ENCODE measurements at places on chromosomes 5 and 9. TPM values are rescaled to one million over a fixed set of nuclear protein-coding genes. Genes with fewer than 3 reads are reported as not detected.

DNA sequence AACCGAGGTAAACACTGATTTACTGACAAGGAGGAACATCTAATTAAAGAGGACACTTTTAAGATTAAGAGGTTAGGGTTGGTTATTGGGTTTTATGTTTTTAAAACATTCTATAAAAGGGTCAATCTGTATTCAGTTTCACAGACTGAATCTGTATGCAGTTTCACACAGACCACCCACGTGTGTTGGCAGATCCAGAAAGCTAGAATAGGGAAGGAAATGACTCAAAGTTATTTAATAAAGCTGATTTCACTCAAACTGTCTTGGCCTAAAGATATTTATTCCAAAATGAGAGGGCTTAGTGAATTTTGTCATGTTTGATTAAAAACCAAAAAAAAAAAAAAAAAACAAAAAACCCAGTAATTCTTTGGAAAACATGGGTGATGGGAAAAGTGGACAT, 140.2 kb downstream of the SLC24A2 start:
- H3K27ac ChIP-seq, result no peak overlapping the region
- H3K36me3 ChIP-seq, result no peaks in the 10 kb centered on the region
- no peaks in the 10 kb centered on the region for H3K4me1 ChIP-seq
- H3K27me3 ChIP-seq, result no peaks in the 10 kb centered on the region
- DNase-seq, result no peak

DNA sequence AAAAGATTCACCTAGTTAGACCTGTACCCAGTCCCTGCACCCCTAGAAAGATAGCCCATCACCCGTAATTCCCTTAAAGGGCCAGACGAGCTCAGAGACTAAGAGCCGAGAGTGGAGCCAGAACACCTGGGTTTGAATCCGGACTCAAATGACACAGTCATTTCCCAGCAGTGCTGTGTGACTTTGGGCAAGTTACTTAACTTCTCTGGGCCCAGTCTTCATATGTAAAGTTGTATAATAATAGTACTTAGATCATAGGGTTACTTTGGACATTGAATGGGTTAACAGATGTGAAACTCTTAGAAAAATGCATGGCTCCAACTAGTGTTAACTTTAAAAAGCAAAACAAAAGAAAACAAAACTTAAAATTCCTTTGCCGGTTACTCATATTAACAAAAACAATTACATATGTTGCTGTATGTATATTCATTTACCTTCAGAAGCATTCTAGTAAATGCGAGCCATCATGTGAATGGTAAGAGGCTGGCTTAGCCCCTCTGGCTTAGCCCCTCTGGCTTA, 40.4 kb upstream of the RASGRF2 start:
- H3K27ac ChIP-seq, result no peak overlapping the region
- H3K4me1 ChIP-seq, result no peaks in the 10 kb centered on the region
- no peaks in the 10 kb centered on the region for H3K36me3 ChIP-seq
- no peaks in the 10 kb centered on the region for H3K27me3 ChIP-seq
- H3K4me3 ChIP-seq, result no peak overlapping the region

DNA sequence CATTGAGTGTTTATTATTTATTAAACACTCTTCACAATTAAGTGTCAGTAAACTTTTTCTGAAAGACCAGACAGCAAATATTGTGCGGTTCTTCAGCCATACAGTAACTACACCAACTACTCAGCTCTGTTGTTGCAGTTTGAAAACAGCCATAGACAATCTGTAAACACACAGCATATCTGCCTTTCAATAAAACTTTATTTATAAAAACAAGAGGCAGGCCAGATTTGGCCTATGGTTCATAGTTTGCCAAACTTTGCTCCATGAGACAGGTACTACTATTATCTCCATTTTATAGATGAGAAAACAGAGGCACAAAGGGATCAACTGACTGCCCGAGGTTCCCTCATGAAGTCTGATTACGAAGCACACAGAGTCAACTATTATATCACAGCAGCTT, 11.5 kb downstream of the ADAMTS12 start:
- no peaks in the 10 kb centered on the region for H3K27me3 ChIP-seq
- H3K4me1 ChIP-seq, result no peaks in the 10 kb centered on the region
- no peak overlapping the region for H3K4me3 ChIP-seq
- H3K27ac ChIP-seq, result no peak overlapping the region

DNA sequence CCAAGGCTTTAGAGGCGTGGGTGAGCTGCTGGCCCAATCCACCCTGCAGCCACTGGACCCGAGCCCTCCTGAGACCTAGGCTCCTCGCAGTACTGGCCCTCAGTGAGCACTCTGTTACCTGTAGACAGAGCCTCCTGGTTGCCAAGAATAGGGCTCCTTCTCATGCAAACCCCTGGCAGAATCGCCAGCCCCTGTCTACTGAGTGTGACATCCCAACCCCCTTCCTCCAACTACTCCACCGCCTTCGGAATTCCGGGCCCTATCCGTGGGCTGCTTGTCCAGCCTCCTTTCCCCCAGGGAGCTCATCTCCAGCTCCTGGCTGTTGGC, 23.8 kb upstream of the COL5A1 start:
- DNase-seq, result no peak
- H3K4me1 ChIP-seq, result no peaks in the 10 kb centered on the region
- H3K4me3 ChIP-seq, result no peak overlapping the region
- H3K27ac ChIP-seq, result no peak overlapping the region

- no peaks in the 10 kb centered on the region for H3K27me3 ChIP-seq
- no peak for DNase-seq
- H3K4me1 ChIP-seq, result peaks cover 21% of the 10 kb centered on the region
- H3K27ac ChIP-seq, result no peak overlapping the region
- peaks cover 14% of the 10 kb centered on the region for H3K36me3 ChIP-seq
Observed at GRCh38 chr5:143194206-143194605, 209.3 kb downstream of the NR3C1 start.

DNA sequence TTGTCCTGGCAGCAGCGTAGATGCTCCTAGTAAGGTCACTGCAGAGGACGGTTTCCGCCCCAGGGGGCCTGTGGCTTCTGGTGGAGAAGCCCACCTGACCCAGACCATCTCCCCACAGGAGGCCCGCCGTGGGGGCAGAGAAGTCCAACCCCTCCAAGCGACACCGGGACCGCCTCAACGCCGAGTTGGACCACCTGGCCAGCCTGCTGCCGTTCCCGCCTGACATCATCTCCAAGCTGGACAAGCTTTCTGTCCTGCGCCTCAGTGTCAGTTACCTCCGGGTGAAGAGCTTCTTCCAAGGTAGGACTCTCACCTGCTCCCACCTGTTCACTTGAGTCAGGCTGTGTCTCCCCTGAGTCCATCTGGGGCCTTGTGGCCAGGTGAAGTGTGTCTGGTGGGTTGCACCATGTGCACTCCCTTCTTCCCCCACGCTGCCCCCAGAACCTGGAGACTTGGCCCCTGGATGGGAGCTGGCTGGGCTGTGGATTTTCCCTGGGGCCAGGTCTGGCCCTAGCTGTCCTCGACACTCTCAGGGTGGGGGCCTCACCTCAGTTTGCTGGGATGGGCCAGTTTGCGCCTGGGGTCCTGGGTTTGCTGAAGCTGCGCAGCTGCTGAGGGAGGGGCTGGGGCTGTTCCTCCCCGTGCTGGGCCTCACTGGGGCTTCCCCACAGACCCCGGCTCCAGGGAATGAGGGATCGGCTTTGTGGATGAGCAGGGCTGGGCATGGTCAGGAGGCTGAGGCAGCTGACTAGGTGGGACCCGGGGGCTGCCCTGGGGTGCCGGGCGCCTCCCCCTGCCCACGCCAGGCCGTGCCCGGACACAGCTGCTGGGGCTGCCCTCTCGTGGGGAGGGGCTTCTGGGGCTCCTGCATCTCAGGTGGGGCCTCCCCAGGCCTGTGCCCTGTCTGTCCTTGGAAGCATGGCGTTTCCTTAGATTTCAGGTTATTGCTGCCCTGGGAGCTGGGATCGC, 32.4 kb downstream of the AHRR start:
- no peak overlapping the region for H3K4me3 ChIP-seq
- H3K4me1 ChIP-seq, result no peaks in the 10 kb centered on the region
- H3K36me3 ChIP-seq, result peaks cover 2% of the 10 kb centered on the region
- H3K27me3 ChIP-seq, result no peaks in the 10 kb centered on the region

- peak overlapping the region; percentile 92 for H3K27ac ChIP-seq
- H3K36me3 ChIP-seq, result no peaks in the 10 kb centered on the region
- peaks cover 12% of the 10 kb centered on the region for H3K27me3 ChIP-seq
- peak overlapping the region; percentile 76 for H3K4me3 ChIP-seq
Observed at GRCh38 chr9:131728961-131729360, 10.9 kb downstream of the RAPGEF1 start.

- no peaks in the 10 kb centered on the region for H3K36me3 ChIP-seq
- no peaks in the 10 kb centered on the region for H3K27me3 ChIP-seq
- no peak for DNase-seq
- no peaks in the 10 kb centered on the region for H3K4me1 ChIP-seq
- H3K4me3 ChIP-seq, result no peak overlapping the region
Observed at GRCh38 chr9:135692410-135692809, 6.9 kb downstream of the SOHLH1 start.

DNA sequence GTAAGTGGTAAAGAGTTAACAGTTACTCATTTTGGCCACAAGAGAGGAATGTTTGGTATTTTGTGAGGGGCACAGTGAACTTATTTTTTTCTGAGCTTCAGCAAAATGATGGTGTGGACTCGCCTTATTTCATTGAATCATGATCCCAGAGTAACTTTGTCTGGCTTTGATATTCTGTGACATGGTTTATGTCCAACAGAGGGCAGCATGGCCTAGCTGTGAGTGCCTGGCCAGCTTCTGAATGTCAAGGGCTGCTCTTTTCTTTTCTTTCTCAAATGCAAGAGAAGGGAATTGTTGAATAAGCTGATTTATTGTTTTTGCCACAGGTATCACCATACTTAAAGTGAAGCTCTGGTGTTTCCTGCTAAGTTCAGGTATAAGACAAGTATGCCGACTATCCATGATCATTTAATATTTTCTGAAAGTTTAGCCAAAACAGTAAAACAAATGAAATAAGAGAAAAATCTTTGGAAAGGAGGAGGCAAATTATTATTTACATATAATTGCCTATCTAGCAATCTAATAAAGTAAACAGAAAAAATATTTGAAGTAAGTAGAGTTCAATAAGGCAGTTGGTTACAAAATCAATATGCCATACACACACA, 31.7 kb downstream of the MRPL22 start:
- peaks cover 29% of the 10 kb centered on the region for H3K36me3 ChIP-seq
- no peaks in the 10 kb centered on the region for H3K4me1 ChIP-seq
- no peaks in the 10 kb centered on the region for H3K27me3 ChIP-seq

- peaks cover 16% of the 10 kb centered on the region for H3K27me3 ChIP-seq
- no peaks in the 10 kb centered on the region for H3K36me3 ChIP-seq
- no peaks in the 10 kb centered on the region for H3K4me1 ChIP-seq
- H3K27ac ChIP-seq, result no peak within 1 kb of the TSS
Observed at GRCh38 chr9:115117999-115118878, at the start of gene TNC. TNC (minus strand) TSS chr9:115118157; CDS start chr9:115091018, 27,139 bp downstream.

GRCh38 chr9:126533926-126534310, 79.8 kb upstream of the LMX1B start:
- no peak overlapping the region for H3K4me3 ChIP-seq
- H3K4me1 ChIP-seq, result no peaks in the 10 kb centered on the region
- H3K36me3 ChIP-seq, result no peaks in the 10 kb centered on the region
- peaks cover 7% of the 10 kb centered on the region for H3K27me3 ChIP-seq

DNA sequence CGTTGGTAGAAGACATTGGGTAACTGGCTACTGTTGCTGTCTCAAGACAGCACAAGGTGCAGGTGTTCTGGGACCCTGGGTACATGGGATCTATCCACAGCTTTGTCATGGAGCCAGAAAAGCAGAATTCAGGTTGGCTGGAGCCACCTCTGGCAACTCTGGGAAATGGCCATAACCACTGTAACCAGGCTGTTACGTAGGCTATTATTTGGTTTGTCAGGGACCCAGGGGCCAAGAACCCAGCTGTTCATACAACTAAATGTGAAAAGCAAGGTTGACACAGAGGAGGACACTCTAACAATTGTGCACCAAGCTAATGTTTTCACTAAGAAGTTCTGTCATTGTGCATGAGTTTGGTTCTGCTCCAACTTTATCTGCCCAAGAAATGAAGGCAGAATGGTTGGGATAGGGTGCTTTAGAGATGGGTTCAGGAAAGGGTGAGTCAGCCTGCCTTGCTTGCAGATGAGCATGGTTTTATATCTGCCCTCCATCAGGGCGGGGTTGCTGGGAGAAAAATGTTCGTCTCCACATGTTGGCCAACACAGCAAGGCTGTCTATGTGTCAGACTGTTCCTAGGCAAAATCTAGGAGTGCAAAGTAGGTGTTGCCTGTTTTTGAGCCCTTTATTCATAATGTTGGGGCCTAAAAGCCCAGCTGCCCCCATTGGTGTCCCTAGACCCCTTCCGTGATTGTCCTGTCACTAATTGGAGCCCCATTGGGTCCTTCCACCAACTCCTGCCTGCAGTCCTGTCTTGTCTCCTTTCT, 131.3 kb upstream of the DAP start:
- H3K27me3 ChIP-seq, result peaks cover 3% of the 10 kb centered on the region
- H3K4me3 ChIP-seq, result no peak overlapping the region
- H3K36me3 ChIP-seq, result no peaks in the 10 kb centered on the region
- no peak for DNase-seq
- no peaks in the 10 kb centered on the region for H3K4me1 ChIP-seq

GRCh38 chr9:93205045-93205768, 21.3 kb downstream of the WNK2 start:
- peak; percentile 30 for DNase-seq
- H3K36me3 ChIP-seq, result no peaks in the 10 kb centered on the region
- H3K4me1 ChIP-seq, result peaks cover 22% of the 10 kb centered on the region

DNA sequence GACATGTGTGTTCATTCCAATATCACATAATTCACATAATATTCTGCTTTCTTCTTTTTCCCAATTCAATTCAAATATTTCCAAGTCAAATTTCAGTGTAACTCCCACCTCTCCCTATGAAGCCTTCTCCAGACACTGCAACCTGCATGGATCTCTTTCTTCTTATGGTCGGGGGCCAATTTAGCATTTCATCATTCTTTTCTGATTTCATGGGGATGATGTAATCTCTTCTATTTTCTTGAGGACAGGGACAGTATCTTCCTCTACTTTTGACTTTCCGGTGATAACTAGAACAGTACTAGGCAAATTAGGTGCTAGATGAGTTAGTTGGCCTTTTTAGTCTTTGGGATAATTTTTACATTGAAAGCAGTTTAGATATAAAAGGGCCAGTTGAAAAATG, 92.7 kb downstream of the CARTPT start:
- H3K27me3 ChIP-seq, result peaks cover 5% of the 10 kb centered on the region
- no peak overlapping the region for H3K27ac ChIP-seq
- no peaks in the 10 kb centered on the region for H3K36me3 ChIP-seq
- no peak overlapping the region for H3K4me3 ChIP-seq

GRCh38 chr5:149561848-149562247, 10.6 kb upstream of the CSNK1A1 start:
- H3K27me3 ChIP-seq, result peaks cover 2% of the 10 kb centered on the region
- no peaks in the 10 kb centered on the region for H3K4me1 ChIP-seq
- no peaks in the 10 kb centered on the region for H3K36me3 ChIP-seq

GRCh38 chr5:9188956-9189355, 356.9 kb downstream of the SEMA5A start:
- no peak overlapping the region for H3K27ac ChIP-seq
- H3K4me1 ChIP-seq, result no peaks in the 10 kb centered on the region
- no peak overlapping the region for H3K4me3 ChIP-seq
- no peak for DNase-seq
- no peaks in the 10 kb centered on the region for H3K36me3 ChIP-seq

- DNase-seq, result no peak
- H3K27ac ChIP-seq, result no peak overlapping the region
- H3K27me3 ChIP-seq, result no peaks in the 10 kb centered on the region
- no peaks in the 10 kb centered on the region for H3K36me3 ChIP-seq
- no peaks in the 10 kb centered on the region for H3K4me1 ChIP-seq
Observed at GRCh38 chr5:167777746-167778145, 513.7 kb upstream of the WWC1 start.

Gene FAT2
- not detected for polyA plus RNA-seq

Gene RALGPS1
- polyA plus RNA-seq, result 2.9 TPM

Gene EQTN
- polyA plus RNA-seq, result not detected

Gene GABRA1
- polyA plus RNA-seq, result not detected

Gene CEMIP2
- 16.9 TPM for polyA plus RNA-seq

Gene PIP5K1B
- polyA plus RNA-seq, result not detected

Gene ZNF658
- polyA plus RNA-seq, result 1.1 TPM

Gene GPRIN1
- polyA plus RNA-seq, result 0.34 TPM

Gene FCN2
- not detected for polyA plus RNA-seq
